Cardiac fibroblast (primary cell): ENCODE measurements at places on chromosomes 6 and 20.

DNA sequence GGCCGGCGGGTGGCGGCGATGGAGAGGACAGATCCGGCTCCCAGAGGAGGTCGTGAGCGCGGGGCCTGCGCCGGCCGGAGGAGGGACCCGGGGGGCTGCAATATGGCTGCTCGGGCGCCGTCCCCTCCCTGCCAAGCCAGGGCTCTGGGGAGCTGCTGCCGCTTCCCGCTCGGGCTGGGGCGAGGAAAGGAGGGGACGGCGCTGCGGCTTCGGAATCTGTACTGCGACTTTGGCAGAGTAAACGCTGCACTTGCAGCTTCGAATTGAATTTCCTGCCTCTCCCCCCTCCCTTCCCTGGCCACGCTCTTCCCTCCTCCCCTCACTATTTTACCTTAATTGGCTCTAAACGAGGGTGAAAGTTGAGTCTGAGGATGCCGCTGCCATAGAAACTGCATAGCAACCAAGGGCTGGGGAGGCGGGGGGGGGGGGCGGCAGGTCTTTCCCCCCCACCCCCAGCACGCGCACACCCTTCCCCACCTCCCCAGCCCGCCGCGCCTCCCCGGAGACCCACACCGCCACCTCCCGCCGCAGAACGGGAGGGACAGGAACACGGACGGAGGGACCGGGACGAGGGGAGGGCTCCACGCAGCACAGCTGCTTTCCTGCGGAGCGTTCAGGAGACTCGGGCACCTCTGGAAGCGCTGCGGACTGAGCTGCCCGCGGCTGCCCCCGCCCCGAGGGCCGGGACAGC is 93.9 kb downstream of the RNASET2 start:
- DNase-seq = peak; percentile 6

DNA sequence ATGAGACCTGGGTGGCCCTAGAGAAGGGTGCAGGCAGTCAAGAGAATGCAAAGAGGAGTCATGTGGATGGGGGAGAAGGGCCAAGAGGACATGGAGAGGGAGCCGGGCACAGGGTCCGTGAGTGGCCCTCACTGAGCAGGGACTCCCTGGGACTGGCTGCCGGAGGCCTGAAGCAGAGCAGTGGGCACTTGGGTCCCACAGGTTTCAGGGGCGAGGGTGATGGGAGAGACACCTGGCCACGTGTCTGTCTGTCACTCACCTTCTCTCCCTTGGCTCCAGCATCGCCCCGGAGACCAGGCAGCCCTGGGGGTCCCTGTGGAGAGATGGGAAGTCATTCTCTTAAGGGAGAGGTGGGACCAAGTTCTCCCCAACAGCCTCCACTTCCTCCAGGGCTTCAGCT is 25.5 kb downstream of the COL11A2 start:
- DNase-seq = no peak

DNA sequence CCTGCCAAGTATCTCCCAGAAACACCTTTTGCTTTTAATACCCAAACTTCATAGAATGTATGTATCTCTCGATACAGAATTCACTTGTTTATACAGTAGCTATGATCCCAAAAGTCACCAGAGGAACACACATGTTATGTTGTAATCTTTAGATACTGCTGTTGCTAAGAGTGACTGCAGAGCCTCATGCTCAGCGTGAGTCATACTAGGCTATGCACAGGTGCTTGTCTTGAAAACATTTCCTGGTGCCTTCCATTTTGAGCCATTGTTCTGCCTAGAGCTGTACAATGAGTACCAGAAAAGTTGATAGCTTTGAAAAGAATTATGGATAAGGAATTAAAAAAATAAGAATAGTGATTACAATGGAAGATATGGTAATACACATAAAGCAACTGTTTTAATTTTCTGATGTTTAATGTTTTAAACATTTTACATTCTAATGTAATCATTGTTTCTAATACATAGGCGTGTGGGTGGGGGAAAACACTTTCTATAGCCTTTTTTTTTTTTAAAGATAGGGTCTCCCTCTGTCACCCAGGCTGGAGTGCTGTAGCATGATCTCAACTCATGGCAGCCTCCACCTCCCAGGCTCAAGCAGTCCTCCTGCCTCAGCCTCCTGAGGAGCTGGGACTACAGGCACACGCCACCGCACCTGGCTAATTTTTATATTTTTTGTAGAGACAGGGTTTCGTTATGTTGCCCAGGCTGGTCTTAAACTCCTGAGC is 79.4 kb downstream of the CD24 start:
- peak; percentile 77 for DNase-seq

- peak; percentile 32 for DNase-seq
Measured at GRCh38 chr6:107488875-107489635, 862 bp upstream of the SOBP start.

DNA sequence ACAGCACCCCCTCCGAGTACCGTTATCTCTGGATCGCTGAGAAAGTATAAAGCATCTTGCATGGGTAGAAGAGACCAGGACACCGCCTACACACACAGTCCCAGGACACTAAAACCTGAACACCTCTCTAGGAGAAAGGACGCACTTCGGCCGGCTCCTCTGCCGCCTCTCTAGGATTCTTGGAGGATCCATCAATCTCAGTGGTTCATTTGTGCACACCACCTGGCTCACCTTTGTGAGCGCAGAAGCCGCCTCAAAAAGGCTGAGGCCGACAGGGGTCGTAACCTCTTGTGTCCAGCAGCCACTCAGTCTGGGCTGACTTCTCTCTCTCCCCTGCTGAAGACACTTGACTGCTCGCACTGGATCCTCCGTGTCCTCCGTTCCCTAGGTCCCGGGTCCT is 13.5 kb downstream of the ZSCAN23 start:
- DNase-seq = no peak

- DNase-seq = peak; percentile 54
Measured at GRCh38 chr6:52543729-52544601, 32.9 kb downstream of the TRAM2 start.

DNA sequence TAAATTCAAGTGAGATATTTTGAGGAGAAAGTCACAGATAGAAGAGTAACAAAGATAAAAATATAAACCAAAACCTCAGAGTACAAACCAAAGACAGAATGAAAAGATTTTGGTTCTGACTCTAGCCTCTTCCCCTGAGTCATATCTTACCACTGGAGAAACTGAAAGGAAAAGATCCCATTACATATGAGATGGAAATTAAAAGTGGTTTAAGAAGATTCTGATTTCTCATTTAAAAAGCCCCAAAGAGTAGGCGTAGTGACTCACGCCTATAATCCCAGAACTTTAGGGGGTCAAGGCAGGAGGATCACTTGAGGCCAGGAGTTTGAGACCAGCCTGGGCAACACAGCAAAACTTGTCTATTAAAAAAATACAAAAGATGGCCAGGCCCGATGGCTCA is 30.6 kb downstream of the SPINT4 start:
- no peak for DNase-seq

DNA sequence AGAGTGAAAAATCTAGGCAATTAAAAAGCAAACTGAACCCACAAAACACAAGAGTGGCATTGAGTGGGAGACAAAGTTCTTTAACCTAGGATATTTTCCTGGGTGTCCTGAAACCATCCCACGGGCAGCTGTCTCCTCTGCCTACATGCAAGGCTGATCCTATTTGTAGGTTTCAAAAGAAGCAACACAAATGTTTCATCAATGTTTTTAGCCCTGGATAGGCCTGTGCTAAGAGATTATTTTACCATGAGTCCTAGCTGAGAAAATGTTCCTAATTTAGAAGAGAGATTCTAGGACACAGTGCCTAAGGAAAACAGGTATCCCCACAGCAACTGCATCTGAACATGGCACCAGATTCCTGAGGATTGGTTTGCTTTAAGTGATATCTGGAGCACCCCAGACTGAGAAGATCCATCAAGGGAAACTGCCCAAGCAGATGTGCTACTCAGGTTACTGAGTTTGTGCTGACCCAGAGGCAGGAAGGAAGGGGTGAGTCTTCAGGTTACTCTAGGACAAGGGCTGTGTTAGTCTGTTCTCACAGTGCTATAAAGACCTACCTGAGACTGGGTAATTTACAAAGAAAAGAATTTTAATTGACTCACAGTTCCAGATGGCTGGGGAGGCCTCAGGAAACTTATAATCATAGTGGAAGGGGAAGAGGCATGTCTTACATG is 111.6 kb upstream of the UST start:
- no peak for DNase-seq

- no peak for DNase-seq
Measured at GRCh38 chr6:136964398-136964797, 42.3 kb downstream of the SLC35D3 start.

DNA sequence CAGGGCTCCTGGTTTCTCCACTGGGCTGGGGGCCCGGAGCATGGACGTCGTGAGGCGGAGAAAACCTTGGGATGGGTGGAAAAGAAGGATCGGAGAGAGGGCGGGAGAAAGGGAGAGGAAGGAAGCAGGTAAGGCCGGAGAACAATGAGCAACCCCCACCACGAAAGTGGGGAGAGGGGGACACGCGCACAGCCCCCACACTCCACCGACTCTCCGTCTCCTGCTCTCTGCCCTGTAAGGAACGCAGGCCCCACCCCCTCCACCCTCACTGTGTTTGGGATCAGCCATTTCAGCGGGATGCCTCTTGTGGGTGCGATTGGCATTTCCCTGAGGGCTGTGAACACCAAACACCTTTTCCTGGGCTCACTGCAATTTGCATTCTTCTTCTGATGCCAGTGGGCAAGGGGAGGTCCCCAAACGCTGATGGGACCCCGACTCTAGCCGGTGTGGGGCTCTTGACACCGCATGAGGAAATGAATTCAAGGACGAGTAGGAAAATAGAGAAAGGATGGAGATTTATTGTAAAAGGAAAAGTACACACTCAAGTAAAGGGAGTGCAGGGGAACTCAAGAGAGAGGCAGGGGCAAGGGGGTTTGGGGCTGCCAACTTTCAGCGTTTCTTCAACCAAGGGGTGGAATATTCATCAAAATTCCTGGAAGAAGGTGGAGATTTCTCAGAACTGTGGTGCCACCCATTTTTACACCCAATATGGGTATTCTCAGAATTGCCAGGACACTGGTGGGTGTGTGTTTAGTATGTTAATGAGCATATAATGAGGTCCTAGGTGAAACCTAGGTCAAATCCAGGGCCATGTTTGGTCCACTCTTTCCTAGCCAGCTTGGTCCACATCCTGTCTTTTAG is 13.1 kb upstream of the RAET1L start:
- DNase-seq = no peak

- DNase-seq = no peak
Measured at GRCh38 chr20:15440049-15440820, 1102.8 kb upstream of the FLRT3 start.

DNA sequence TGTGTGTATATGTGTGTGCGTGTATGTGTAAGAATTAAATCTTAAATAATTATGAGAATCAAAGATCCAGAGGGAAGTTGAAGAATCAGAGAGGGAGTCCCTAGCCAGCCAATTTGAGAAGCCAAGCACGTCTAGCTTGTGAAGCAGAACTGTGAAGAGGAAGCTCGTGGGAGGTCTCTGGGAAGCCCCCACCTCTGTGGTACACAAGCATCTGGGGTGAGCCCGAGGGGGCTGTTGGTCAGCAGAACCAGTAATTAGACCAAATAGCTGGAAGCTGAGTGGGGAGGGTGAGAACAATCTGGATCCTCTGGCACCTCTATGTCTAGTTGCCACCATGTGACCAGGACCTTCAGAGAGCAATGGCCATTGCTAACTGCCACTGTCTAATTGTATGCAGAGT is 310.0 kb upstream of the PRND start:
- DNase-seq = no peak

GRCh38 chr20:50286174-50286511 is 95.5 kb downstream of the CEBPB start:
- no peak for DNase-seq

DNA sequence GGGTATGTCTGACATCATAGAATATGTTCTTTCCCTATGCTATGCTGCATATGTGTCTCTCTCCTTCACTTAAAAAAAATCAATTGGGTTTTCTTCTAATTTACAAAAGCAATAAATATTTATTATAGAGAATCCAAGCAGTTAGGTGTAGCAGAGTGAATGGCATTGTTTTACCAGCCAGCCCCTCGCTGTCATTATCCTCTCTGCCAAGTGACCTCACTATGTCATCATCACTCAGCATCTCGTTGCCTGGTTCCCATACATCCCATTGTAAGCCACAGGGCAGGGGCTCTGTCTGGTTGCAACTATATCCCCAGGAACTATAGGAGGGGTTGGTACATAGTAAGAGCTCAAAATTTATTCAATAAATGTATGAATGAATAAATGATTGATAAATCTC is 31.3 kb downstream of the KIAA0319 start:
- DNase-seq = no peak

- DNase-seq = no peak
Measured at GRCh38 chr20:21279706-21280521, 23.2 kb upstream of the XRN2 start.

GRCh38 chr6:43369174-43370002 is at the start of gene ZNF318:
TSS of gene ZNF318 (minus strand) at chr6:43369647. CDS start at chr6:43369365, 282 bp downstream.
- DNase-seq = peak; percentile 98

GRCh38 chr6:126672649-126673048 is 332.7 kb downstream of the CENPW start:
- peak; percentile 32 for DNase-seq

DNA sequence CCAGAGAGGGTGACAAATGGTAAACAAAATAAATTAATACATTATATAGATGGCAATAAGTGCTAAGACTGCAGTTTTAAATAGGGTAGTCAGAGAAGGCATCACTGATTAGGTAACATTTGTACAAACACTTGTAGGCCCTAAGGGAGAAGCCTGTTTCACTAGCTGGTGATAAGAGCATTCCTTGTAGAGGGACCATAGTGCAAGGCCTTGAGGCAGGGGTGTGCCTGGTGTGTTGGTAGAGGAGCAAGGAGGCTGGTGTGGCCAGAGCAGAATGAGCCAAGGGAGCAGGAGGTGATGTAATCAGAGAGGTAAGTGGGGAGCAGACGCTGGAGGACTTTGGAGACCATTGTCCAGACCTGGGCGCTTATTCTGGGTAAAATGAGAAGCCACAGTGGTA is 70.7 kb downstream of the ANKRD6 start:
- DNase-seq = no peak

DNA sequence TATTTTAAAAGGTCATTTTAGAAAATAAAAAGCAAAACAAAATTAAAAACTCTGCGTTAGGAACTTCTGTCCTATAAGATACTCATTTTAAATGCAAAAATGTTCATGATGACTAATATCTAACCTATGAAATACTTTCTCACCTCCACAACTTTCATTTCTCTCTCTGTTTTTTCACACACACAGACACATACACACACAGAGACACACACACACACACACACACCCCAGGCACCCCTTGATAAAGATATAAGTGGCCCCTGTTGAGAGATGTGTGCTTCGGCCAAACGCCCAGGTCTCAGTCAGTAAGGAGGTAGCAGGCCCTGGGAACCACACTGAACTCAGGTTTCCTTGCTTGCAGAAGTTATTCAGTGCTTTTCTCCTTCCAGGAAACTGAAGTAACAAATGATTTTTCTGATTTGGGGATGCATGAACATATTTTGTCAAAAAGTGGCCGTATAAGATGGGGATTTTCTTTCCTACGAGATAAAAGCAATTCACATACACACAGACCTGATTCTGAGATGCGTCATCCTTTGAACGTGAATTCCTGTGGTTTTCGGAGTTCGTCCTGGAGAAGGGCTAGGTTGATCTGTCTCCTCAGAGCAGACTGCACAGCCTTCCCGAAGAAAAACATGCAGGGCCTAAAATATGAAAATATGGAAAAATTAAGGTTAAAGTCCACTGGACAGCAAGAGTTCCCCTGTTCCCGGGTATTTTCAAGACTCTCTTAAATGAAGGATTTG is 306.8 kb upstream of the FOXQ1 start:
- DNase-seq = no peak

GRCh38 chr20:8530022-8530421 is 398.0 kb downstream of the PLCB1 start:
- no peak for DNase-seq

- no peak for DNase-seq
Measured at GRCh38 chr6:119562168-119562567, 212.6 kb upstream of the MAN1A1 start.
